ENCODE measurements at places on chromosomes 11 and 22.
A peak's percentile ranks its signal among the peaks of the same experiment; 100 is the strongest.

DNA sequence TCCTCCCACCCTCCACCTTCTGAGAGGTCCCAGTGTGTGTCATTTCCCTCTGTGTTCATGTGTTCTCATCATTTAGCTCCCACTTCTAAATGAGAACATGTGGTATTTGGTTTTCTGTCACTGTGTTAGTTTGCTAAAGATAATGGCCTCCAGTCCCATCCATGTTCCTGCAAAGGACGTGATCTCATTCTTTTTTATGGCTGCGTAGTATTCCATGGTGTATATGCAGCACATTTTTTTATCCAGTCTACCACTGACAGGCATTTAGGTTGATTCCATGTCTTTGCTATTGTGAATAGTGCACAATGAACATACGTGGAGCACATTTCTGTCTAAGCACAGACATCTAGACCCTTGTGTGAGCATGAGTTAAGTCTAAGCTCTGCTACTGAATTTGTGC is 5.7 kb downstream of the CD3E start:
- no peak for DNase-seq

DNA sequence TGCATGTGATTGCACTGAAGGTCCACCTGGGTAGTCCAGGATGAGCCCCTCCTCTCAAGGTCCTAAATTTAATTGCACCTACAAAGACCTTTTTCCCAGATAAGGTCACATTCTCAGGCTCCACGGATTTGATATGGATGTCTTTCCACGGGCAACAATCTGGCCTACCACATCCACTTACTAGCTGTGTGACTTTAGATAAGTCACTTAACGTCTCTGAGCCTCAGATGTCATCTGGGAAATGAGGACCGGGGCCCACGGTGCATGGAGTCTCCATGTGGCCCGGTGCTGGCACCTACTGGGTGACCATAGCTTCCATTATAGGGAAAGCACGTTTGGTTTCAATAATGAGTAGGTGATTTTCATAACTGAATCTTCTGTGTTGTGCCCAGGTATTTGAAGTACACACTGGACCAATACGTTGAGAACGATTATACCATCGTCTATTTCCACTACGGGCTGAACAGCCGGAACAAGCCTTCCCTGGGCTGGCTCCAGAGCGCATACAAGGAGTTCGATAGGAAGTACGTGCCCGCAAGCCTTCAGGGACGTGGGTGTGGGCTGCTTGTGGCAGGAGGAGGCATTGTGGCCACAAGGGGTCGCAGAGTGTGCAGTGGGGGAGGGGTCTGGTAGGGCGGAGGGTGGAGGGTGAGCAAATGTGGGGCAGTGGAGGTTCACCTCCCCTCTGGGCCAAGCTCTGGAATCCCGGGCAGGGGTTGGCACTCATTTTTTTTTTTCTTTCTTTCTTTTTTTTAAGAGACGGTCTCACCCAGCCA is 55.7 kb downstream of the ARHGAP8 start:
- peak; percentile 22 for DNase-seq

- no peak for DNase-seq
These were observed at the start of gene ANO1 for GRCh38 chr11:70078095-70078780. Gene ANO1, plus strand, starts transcription at chr11:70078317. Its CDS starts 290 bp downstream, at chr11:70078607.

GRCh38 chr11:76666408-76666807 is 4.1 kb downstream of the LRRC32 start:
- DNase-seq, result peak; percentile 27

DNA sequence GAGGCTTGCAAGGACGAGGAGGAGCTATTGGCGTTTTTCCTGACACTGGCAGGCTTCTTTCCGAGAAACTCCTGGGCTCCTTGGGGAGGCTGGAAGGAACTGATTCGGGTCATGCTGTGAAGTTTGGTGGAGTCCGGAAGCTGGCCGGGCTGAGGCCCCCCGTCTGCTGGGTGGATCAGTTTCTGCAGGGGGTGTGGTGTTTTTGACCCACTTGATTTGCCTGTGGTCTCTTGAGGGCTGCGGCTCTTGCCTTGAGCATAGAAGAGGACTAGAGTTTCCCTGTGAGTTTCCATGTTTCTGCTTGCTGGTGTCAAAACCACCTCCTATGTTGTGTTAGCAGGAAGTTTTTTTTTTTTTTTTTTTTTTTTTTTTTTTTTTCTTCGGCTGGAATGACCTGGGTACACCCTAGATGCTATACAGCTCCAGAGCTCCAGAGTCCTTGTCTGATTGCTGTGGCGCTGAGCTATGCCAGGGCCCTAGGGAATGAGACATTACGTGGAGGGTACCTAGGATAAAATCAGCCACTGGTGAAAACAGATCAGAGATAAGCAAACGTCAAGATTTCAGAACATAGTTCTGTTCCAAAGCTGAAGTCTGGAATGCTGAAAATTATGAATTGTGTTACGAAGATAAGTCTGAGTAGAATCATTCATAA is 728 bp downstream of the TBC1D22A start:
- DNase-seq, result peak; percentile 86

DNA sequence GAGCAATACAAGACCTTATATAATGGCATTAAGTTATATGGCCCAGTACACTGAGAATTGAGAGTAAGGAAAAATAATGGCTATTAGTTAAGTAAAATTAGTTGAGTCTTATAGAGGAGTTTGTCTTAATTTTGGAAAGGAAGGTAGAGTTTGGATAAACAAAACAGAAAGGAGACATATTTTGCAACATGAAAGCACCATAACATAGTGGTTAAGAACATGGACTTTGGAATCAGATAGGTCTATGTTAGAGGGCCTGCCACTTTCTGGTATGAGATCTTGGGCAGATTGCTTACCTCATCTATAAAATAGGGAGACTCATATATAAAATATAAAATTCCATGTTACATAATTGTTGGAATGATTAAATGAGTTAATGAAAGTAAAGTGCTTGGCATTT is 68.9 kb downstream of the CSTPP1 start:
- DNase-seq, result no peak

DNA sequence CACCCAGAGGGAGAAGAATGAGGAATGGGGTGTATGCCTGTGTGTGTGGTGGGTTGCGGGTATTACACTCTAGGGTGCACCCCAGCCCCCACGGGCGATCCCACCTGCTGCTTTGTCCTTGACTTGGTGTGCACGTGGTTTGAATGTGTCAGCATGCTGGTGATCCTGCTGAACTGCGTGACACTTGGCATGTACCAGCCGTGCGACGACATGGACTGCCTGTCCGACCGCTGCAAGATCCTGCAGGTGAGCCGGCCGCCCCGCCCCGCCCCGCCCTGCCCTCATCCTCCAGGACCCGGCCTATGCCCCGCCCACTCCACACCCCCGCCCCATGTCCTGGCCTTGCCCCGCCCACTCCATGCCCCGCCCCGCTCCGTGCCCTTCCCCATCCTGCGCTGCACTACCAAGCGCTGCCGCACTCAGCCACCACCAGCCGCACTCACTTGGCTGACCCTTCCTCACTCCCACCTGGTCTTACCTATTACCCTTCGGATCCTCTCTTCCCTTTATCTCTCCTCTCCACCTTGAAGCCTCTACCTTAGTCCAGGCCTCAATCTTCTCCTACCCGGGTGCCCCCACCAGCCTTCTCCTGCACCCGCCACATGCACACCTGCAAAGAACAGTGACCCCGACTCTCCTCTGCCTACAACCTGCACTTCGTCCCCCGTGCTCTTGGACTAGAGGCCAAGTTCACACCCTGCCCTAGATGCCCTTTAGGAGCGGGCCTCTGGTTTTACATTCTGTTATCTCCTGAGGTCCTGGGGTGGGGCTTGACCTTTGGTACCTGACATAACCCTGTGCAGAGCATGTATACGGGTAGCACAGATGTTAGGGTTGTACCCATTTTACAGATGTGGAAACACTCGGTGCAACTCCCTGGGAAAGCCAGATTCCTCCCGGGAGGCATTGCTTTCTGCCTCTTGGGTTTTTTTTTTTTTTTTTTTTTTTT is 27.7 kb downstream of the CACNA1I start:
- DNase-seq, result peak; percentile 73

DNA sequence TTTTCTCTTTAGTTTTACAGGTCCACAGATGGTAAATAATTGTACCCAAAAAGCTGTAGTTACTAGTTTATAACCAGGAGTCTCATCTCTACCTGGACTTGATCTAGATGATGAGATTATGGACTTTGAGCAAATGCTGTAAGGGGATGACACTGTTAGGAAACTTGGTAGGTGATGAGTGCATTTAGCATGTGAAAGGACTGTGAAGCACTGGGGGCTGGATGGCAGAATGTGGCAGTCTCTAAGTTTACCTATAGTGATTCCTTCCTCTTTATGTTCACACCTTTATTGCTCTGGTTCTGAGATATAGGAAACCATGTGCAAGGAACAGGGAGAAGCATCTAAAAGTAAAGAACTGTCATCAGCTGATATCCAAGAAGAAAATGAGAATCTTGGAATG is 230.7 kb upstream of the CHORDC1 start:
- DNase-seq, result no peak

GRCh38 chr22:36125434-36125833 is 35.1 kb downstream of the APOL3 start:
- DNase-seq, result no peak

DNA sequence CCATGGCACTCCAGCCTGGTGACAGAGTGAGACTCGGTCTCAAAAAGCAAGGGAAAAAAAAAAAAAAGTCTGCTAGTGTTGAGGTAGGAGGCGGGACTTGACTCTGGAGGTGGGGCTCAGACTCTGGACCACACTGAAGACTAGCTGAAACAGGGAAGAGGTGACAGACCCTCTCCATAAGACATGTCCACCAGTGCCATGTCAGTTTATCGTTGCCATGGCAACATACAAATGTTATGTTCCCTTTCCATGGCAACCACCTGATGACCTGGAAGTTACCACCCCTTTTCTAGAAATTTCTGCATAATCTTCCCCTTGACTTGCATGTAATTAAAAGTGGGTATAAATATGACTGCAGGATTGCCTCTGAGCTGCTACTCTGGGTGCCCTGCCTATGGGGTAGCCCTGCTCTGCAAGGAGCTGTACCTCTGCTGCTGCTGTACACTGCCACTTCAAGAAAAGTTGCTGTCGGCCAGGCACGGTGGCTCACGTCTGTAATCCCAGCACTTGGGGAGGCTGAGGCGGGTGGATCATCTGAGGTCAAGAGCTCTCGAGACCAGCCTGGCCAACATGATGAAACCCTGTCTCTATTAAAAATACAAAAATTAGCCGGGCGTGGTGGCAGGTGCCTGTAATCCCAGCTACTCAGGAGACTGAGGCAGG is 55.1 kb downstream of the KIAA1671 start:
- no peak for DNase-seq

DNA sequence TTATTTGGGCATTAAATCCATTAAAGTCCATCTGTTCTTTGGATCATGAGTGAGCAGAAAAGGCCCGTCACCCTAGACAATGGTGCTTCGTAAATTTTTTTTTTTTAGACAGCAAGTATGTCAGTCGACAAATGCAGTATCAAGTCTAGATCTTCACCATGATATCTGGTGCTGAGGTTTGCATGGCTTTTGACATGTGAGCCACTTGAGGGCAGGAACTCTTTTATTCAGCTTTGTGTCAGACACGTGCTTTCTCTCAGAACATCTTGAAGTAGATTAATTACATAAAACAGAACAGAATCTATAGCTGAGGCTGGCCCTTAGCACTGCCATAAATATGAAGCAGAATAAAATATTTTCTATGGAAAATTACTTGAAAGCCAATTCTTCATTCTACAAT is 62.9 kb upstream of the CARD18 start:
- DNase-seq, result no peak

GRCh38 chr11:115784796-115785521 is 280.7 kb upstream of the CADM1 start:
- DNase-seq, result no peak

All from OCI-LY7 (cell line).